ENCODE measurements at places on chromosomes 11 and 22. TPM values are rescaled to one million over a fixed set of nuclear protein-coding genes. Genes with fewer than 3 reads are reported as not detected.
A peak's percentile ranks its signal among the peaks of the same experiment; 100 is the strongest.

Gene TECTA
- polyA plus RNA-seq, result not detected

Gene RFPL3
- not detected for polyA plus RNA-seq

Gene PHOX2A
- polyA plus RNA-seq, result not detected

Gene PACSIN3
- not detected for polyA plus RNA-seq

Gene MS4A6E
- not detected for polyA plus RNA-seq

Gene POLDIP3
- polyA plus RNA-seq, result 78.0 TPM

Gene ACRV1
- polyA plus RNA-seq, result not detected

Gene CASP5
- not detected for polyA plus RNA-seq

- no peak for DNase-seq
- H3K27me3 ChIP-seq, result no peaks in the 10 kb centered on the region
- H3K4me3 ChIP-seq, result no peak overlapping the region
- peaks cover 8% of the 10 kb centered on the region for H3K36me3 ChIP-seq
Observed at GRCh38 chr11:57406337-57406904, 16.0 kb upstream of the PRG2 start.

GRCh38 chr11:76806608-76807205, 23.6 kb downstream of the TSKU start:
- H3K36me3 ChIP-seq, result no peaks in the 10 kb centered on the region
- H3K27me3 ChIP-seq, result no peaks in the 10 kb centered on the region
- DNase-seq, result no peak

GRCh38 chr11:1923201-1923956, 3.9 kb downstream of the TNNT3 start:
- no peak for DNase-seq
- H3K4me3 ChIP-seq, result no peak overlapping the region
- no peaks in the 10 kb centered on the region for H3K36me3 ChIP-seq

GRCh38 chr11:76574406-76574805, 96.1 kb downstream of the LRRC32 start:
- H3K27me3 ChIP-seq, result no peaks in the 10 kb centered on the region
- DNase-seq, result no peak
- H3K4me1 ChIP-seq, result no peaks in the 10 kb centered on the region
- H3K36me3 ChIP-seq, result no peaks in the 10 kb centered on the region
- no peak overlapping the region for H3K27ac ChIP-seq

GRCh38 chr11:36304351-36304750, 8.3 kb downstream of the PRR5L start:
- H3K27me3 ChIP-seq, result no peaks in the 10 kb centered on the region
- H3K4me1 ChIP-seq, result no peaks in the 10 kb centered on the region
- DNase-seq, result no peak
- no peak overlapping the region for H3K27ac ChIP-seq
- no peak overlapping the region for H3K4me3 ChIP-seq
- H3K36me3 ChIP-seq, result no peaks in the 10 kb centered on the region

DNA sequence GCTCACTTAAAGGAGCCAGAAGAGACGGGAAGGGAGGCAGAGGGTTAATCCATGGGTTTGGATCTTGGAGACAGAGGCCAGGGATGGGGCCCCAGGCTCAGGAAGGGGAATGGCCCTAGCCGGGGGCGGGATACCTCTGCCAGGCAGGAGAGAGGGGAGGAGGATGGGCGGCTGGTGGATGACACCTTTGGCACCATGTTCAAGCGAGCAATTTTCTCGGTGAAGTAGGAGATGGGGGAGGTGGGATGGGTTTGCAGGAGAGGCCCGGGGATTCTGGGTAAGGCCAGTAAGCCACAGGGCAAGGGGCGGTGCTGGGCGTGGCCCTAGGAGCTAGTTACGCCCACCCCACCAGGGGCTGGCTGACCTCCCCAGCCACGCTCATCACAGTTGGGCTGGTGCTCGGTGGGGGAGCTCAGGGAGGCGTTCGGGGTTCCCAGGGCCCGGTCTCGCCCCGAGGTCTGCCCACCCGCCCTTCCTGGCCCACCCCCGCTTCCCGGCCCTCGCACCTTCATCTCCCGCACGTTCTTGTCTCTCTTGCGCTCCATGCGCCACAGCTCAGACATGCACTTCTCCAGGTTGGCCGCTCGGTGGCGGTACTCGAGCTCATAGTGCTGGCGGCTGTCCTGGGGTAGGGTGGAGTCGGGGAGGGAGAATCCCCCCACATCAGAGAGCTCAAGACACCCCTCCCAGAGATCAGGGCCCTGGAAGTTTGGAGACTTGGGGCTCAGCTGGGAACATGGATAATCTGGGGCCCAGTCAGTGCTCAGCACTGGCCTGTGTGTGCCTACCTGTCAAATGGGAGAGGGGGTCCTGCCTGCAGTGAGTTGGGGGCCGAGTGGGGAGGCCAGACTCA, 12.7 kb downstream of the BAIAP2L2 start:
- H3K4me1 ChIP-seq, result no peaks in the 10 kb centered on the region
- no peak for DNase-seq
- H3K4me3 ChIP-seq, result no peak overlapping the region
- no peaks in the 10 kb centered on the region for H3K27me3 ChIP-seq

GRCh38 chr22:44588348-44588747, 90.3 kb upstream of the RTL6 start:
- no peak for DNase-seq
- no peak overlapping the region for H3K4me3 ChIP-seq
- no peaks in the 10 kb centered on the region for H3K27me3 ChIP-seq
- no peaks in the 10 kb centered on the region for H3K36me3 ChIP-seq
- no peak overlapping the region for H3K27ac ChIP-seq
- H3K4me1 ChIP-seq, result no peaks in the 10 kb centered on the region

DNA sequence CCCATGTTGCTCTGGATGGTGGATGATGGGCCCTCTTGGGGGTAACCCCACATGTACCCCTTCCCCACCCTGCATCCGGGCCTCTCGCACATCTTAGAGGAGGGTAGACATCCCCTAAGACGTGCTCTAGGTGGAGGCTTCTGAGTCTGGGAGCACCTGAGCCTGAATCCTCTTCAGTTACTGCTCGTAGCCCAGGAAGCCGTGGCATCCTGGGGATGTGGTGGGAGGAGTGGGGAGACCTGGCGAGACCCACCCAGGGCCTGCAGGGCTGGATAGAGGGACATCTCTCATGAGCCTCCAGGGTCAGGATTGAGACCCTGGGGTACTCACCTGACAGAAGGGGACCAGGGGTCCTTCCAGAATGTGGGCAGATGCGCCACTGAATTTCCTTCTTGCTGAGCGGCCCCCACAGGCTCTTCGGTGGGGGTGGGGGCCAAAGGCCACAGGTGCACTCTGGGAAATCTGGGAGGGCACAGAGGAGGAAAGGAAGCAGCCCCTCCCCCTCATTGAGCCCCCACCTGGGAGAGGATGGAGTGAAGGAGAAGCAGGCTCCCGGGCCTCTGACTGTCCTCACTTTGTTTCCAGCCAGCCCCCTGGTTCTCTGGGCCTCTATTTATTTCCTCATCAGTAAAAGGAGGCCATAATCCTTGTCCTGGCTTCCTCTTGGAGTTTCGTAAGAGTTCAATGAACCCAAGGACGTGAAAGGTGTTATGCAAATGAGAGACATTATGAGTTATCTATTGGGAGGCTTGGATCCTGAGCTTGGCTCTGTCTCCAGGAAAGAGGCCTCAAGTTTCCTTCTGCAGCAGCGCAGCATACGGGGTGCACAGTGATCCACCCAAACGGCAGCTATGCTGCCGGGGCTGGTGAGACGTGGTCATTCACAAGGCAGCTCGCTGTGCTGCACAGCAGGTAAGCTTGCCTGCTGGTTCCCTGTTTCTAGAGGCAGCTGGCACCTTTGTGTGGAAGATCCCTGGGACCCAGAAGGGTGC, 31.2 kb downstream of the KCNJ4 start:
- no peak overlapping the region for H3K4me3 ChIP-seq
- no peak overlapping the region for H3K27ac ChIP-seq
- H3K4me1 ChIP-seq, result no peaks in the 10 kb centered on the region
- H3K27me3 ChIP-seq, result no peaks in the 10 kb centered on the region

GRCh38 chr11:12438291-12438690, 60.9 kb downstream of the PARVA start:
- no peak for DNase-seq
- no peaks in the 10 kb centered on the region for H3K27me3 ChIP-seq

GRCh38 chr11:114738954-114739353, 60.6 kb downstream of the NXPE2 start:
- H3K27ac ChIP-seq, result no peak overlapping the region
- DNase-seq, result peak; percentile 45
- no peak overlapping the region for H3K4me3 ChIP-seq
- no peaks in the 10 kb centered on the region for H3K4me1 ChIP-seq
- no peaks in the 10 kb centered on the region for H3K36me3 ChIP-seq
- H3K27me3 ChIP-seq, result no peaks in the 10 kb centered on the region

GRCh38 chr22:25492841-25493734, 71.4 kb upstream of the GRK3 start:
- no peaks in the 10 kb centered on the region for H3K27me3 ChIP-seq
- H3K4me1 ChIP-seq, result no peaks in the 10 kb centered on the region
- H3K27ac ChIP-seq, result no peak overlapping the region

Measured in CD8-positive, alpha-beta memory T cell (primary cell).